NAMALWA (cell line): ENCODE measurements at places on chromosomes 2 and 18.

DNA sequence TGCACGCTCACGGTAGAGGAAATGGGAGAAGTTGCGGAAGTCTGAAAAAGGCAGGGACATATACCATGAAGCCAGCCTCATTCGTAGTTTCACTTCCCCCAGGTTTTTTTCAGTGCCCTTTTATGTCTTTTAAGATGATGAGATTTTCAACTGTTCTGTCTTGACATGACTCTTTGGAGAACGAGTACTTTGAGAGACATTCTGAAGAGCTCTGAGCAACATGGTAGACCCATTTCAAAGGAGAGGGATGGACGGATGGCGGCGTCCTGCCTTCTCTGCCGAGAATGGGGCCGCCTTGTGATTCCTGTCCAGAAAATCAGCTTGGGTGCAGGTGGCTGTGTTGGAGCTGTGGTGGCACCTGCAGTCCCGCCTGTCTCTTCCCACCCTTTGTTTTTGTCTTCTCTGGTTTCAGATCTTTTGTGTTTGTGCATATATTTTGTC lies 41.7 kb downstream of the SH3BP4 start:
- no peak for DNase-seq

DNA sequence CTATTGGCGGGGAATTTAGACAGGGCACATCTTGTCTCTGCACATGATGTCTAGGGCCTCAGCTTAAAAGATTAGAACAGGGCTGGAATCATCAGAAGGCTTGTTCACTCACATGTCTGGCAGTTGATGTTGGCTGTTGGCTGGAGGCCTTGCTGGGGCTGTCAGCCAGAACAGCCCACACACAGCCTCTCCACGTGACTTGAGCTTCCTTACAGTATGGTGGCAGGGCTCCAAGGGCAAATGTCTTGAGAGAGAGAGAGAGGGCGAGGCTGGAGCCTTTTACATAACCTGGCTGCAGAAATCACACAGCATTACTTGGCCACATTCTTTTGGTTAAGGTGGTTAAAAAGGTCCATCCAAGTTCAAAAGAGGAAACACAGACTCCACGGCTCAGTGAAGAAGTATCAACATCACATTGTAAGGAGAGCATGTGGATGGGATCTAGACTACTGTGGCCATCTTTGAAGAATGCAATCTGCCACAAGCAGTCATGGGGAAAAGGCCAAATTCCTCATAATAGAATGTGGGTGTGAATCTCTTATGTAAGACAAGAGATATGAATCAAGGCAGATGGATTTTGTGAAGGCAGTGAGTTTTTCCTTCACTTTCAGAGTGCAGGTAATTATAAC lies 30.4 kb downstream of the SRSF7 start:
- DNase-seq, result no peak

DNA sequence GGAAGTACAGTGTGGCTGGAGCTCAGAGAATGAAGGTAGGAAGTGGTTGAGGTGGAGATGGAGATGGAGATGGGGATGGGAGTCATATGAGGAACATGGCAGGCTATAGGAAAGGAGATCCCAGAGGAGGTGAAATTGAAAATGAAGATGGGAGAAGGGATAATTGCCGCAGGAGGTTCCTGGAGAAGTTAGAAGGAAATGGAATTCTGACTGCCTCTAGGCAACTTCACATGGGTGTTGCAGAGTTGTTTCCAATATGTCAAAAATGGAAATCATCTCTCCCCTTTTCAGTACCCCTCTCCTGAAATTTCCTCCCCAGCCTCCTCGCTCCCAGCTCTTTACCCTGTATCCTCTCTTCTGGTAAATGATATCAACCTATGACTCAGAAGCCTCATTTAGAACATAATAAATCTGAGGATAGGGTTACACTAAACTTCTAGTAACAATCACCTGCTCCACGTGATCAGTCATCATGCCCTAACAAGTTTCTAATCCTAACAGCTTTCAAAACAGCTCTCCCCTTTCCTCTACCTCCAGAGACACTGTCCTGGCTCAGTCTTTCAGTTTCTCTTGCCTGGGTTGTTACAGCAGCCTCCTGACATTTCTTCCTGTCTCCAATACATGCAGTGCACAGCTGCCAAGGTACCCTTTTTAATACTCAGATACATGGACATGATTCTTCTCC lies 201.9 kb upstream of the RBMS1 start:
- DNase-seq, result no peak

DNA sequence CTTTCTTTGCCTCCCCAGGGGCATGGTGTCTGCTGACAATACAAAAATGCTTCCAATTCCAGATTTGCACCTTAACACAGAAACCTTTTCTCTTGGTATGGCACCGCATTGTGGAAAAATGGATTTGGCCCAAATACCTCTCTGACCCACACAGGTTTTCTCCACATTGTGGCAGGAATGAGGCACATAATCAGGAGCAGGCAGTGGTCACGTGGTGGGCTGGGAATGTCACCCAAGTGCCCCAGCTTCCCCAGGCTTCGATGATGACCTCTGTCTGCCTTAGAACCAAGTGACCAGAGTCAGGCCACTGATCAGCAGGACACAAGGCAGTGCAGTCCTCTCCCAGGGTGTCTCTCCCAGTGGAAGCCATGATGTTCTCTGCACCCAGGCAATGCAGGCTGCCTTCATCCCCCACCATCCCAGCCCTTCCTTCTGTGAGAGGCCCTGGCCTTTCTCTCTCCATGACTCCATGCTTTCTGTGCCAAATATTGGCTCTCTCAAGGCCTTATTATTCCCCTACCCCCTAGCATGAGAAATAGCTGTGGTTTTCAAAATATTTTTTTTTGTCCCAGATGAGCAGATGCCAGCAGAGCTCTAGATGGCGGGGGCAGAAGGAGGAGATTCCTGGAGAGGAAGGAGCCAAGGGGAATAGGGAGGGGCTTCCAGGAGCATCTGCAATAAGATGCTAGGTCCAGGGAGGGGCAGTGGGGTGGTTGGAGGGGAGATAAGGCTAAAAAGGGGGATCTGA lies 198.9 kb downstream of the ACKR3 start:
- DNase-seq, result no peak

DNA sequence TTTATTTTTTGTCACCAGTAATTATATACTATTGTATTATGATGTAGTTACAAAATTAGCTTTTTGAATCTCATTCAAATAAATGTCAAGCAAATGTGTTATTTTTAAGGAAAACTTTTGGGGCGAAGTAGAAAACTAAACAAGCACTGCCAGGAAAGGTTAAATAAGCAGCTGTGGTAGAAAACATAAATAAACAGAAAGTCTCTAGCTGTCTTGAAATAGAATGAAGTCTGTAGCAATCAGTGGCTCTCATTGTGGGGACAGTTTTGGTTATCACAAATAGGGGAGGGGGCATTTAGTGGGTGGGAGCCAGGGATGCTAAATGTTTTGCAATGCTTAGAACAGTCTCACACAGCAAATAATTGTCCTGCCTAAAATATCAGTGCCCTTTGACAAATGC lies 3.4 kb downstream of the INSIG2 start:
- no peak for DNase-seq

DNA sequence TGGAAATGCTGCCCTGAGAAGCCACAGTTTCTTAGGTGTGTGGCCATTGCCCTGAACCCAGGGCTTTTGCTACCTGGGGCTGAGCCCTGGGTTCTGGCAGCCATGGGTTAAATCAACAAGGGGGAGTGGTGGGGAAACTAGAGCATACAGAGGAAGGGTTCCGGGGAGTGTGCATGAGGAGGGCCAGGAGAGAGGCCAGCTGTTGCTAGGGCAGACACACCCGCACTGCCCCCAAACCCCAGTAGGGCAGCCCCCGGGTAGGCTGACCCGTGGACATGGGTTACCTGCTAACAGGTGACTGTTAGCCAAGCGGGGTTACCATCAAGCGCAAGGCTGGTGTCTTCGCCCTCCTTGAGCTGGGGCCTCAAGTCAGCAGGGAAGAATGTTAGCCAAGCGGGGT lies 14.8 kb upstream of the ARHGEF4 start:
- DNase-seq, result no peak

DNA sequence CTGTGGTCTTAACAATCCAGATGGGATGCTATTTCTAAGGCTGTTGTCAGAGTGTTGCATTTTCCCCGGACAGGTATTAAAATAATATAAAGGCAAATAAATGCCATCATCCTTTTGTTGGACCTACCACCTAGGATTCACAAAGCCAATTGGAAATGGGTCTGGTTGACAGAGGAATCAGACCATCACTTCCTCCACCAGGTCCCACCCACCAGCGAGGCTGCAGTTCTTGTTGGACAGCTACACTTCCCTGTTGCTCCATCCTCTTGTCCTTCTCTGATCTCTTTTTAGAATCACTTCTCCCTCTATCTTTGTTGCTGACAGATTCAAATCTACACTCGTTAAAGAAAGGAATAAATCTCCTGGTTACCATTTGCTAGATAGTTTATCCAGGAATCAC lies 1.1 kb downstream of the TMEM169 start:
- DNase-seq, result no peak

GRCh38 chr2:156340377-156340776 lies 7.9 kb upstream of the NR4A2 start:
- no peak for DNase-seq

- DNase-seq, result no peak
Measured at GRCh38 chr2:12096051-12096787, 349.8 kb downstream of the LPIN1 start.
